ENCODE measurements at places on chromosomes 11 and 22.

DNA sequence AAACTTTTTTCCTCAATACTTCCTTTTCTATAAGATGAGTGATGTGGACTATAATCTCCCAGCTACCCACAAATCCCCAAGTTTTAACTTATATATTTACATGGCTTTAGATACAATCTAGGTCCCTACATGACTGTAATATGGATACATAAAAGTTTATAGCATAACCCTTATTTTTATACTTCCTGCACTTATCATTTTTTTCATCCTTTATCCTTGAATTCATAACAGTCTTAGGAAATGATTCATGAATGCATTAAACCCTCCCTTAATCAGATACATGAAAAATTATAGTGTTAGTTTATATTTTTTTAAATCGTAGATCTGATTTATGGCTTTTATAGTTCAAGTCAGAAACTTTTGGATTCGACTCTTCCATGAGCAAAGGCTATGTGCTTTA lies 195.8 kb downstream of the MAML2 start:
- no peak for DNase-seq

- DNase-seq = no peak
Measured at GRCh38 chr11:75276686-75277085, 36.1 kb downstream of the TPBGL start.

DNA sequence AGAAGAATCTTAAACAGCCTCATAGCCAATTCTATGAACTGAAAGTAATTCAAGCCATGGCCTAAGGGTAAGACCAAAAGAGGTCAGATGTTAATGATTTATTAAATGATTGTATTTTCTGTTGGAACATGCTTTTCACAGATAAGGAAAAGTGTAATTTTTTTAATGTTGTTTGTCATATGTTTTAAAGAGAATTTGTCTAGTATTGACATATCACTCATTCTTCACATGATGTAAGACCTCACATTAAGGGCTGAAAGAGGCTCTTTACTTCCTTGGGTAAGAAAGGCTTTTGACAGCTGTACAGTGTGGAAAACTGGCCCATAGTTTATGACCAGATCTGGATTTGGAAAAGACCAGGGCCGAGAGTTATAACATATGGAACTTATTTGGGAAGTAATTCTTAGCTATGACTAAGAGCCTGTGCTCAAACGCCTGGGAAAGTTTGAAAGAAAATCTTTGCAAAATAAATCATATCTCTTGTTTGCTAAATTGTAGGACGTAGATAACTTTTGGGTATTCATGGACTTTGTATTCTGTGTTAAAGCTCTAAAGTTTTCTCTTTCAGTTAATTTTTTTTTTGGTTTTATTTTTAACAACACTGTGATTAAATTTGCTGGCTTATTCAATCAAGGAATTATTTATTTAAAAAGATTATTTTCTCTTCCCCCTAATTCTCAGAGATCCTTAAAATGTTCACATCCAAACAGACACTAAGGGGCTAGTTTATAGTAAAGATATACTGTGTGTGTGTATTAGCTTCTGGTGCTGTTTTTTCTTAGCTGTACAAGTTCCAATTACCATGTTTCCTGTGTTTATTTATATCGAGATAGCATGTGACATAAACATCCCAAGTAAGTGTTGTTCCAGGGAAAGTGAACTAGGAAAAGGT lies 162.2 kb downstream of the ARHGAP42 start:
- DNase-seq = no peak

DNA sequence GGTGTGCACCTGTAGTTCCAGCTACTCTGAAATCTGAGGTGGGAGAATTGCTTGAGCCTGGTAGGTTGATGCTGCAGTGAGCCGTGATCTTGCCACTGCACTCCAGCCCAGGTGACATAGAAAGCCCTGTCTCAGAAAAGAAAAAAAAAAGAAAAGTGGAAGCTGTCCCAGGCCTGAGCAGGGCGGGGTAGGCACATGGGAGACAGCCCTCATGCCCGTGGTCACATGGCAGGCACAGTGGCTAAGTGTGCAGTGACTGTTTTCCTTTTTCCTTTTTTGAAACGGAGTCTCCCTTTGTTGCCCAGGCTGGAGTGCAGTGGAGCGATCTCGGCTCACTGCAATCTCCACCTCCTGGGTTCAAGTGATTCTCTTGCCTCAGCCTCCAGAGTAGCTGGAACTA lies 7.8 kb downstream of the OTUB1 start:
- no peak for DNase-seq

Measured in stimulated activated CD4-positive, alpha-beta T cell treated with anti-CD3 and anti-CD28 coated beads, Interleukin-15, amount 100 ng/mL, for 48 hours (primary cell).